ENCODE measurements at places on chromosomes 4 and X.
A peak's percentile ranks its signal among the peaks of the same experiment; 100 is the strongest.

GRCh38 chr4:33107814-33108213, 2387.6 kb downstream of the PCDH7 start:
- no peak for DNase-seq

- DNase-seq, result no peak
Observed at GRCh38 chr4:186752325-186752724, 28.7 kb upstream of the FAT1 start.

GRCh38 chr4:101500742-101501141, 153.4 kb upstream of the PPP3CA start:
- no peak for DNase-seq

DNA sequence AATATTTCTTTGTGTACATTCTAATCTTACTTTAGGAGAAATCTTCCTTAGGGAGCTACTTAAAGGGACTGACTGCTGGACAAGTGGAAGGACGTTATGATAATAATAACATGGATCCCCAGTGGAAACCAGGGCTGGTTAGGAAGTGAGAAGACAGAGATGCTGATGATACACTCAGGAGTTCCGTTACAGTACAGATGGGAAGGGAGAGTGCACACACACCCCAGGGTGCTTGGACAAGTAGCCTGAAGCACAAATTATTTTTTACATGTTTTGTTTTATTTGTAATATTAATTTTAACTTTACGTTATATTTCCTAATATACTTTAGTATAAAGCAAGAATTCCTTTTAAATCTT, 84.1 kb downstream of the BMPR1B start:
- DNase-seq, result no peak

DNA sequence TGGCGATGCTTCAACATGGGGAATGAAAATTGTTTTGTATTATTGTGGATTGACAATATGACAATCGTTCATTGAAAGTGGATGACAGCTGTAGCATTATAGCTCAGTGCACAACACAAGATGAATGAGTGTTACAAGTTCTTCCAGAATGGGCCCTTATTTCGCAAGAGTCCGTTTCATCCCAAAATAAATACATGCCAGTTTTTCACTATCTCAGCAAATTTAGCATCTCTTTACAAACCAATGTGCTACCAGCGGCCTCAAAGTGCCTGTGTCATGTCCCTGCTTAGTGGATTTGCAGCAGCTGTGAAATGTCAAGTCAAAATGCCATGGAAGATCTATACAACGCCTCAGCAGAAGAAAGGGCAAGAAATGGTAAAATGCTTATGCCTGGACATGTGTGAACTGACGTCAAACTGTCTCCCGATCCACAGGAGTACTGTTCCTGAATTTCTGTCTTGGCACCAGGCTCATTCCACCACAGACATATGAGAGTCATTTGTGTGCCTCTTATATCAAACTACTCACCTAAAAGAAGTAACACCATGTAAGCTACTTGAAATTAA, 109.6 kb downstream of the MAML3 start:
- no peak for DNase-seq

- no peak for DNase-seq
Observed at GRCh38 chr4:4217113-4217512, 9.6 kb downstream of the OTOP1 start.

GRCh38 chr4:44145868-44146267, 302.7 kb downstream of the KCTD8 start:
- no peak for DNase-seq

DNA sequence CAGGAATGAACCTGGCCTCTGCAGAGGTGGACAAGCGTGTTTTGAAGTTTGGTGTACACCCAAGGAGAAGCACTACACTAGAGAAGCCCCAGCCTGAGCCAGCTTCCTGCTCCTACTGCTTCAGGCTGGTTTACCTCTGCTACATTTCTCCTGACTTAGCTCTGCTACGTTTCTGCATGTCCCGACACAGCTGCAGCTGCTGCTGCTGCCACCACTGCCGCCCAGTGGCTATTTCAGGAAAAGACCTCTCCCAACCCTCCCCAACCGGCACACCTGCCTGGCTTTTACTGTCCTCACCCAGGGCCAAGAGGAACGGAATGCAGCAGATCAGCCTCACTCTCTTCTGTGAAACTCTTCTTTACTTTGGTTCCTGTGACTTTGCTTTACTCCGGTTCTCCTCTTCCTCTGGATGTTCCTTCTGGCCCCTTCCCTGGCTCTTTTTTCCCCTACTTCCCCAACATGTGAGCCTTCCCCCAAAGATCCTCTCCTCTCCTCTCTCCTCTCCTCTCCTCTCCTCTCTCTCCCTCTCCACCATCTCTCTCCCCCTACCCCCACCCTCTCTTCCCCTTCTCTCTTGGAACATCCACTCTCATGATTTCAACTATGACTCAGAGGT, 3.1 kb upstream of the P2RY4 start:
- DNase-seq, result peak; percentile 57

DNA sequence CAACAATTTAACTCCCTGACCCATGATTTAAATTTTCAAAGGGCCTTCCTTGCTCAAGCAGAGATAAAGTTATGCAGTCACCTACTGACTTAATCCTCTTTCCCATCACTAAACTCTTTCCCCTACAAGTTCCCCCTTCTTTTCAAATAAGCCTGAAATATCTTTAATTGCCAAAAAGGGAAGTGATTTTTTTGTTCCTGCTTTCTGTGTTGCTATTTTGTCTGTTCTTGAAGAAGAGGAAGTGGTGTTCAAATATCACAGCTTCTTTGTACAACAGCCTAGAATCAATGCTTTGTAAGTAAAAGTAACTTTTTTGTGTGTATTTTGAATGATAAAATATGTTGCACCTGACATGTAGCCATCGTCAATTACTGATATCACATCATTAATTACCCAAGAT, 595.9 kb downstream of the CENPC start:
- DNase-seq, result no peak

DNA sequence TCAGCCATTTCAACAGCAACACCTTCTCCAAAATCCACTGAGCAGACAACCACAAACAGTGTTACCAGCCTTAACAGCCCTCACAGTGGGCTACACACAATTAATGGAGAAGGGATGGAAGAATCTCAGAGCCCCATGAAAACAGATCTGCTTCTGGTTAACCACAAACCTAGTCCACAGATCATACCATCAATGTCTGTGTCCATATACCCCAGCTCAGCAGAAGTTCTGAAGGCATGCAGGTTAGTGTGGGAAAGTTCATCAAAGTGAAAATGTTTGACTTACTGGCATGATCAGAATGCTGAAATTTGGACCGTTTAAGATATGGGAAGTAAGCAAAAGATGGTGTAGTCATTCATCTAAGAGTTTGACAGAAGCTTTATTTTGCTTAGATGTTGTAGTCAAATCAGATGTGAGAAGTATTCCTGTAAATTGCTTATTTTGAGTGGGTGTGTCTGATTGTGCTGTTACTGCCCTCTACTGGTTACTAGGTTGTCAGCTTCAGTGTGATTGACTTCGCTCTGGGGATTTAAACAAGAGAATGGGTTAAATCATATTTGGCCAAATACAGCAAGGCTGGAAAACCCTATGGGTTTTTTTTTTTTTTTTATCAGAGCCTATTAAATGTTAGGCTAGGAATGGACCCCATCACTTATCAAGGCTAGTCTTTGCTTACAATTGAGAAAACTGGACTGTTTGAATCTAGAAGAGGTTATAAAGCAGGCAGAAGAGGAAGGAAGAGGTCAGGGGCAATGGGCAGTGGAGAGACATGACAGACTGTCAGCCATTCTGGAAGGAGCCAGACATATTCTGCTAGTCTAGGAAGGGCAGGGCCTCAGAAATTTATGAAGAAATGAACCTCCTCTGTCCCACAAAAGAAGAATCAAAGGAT, 130.3 kb downstream of the DIPK2B start:
- DNase-seq, result peak; percentile 5

GRCh38 chr4:184402740-184403383, 71.5 kb downstream of the IRF2 start:
- no peak for DNase-seq

GRCh38 chr4:139985401-139985800, 168.6 kb downstream of the MAML3 start:
- no peak for DNase-seq

- DNase-seq, result no peak
Observed at GRCh38 chr4:21046141-21046540, 345.9 kb downstream of the PACRGL start.

DNA sequence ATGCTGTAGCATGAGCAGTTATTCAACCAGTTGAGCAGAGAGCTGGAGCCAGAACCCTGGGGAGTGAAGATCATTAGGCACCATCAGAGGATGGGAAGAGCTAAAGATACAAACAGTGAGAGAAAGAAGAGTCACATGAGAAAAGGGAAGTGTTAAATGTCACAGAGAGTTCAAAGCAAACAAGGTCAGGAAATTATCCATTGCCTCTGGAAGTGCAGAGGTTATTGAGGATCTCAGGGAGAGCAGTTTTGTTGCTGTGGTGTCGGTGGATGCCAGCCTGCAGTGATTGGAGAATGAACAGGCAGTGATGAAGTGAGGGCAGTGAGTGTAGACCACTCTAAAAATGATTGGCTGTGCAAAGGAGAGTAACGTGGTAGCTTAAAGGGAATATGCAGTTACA, 17.7 kb downstream of the SPARCL1 start:
- DNase-seq, result no peak

- no peak for DNase-seq
Observed at GRCh38 chr4:67512501-67512900, 32.8 kb downstream of the CENPC start.

DNA sequence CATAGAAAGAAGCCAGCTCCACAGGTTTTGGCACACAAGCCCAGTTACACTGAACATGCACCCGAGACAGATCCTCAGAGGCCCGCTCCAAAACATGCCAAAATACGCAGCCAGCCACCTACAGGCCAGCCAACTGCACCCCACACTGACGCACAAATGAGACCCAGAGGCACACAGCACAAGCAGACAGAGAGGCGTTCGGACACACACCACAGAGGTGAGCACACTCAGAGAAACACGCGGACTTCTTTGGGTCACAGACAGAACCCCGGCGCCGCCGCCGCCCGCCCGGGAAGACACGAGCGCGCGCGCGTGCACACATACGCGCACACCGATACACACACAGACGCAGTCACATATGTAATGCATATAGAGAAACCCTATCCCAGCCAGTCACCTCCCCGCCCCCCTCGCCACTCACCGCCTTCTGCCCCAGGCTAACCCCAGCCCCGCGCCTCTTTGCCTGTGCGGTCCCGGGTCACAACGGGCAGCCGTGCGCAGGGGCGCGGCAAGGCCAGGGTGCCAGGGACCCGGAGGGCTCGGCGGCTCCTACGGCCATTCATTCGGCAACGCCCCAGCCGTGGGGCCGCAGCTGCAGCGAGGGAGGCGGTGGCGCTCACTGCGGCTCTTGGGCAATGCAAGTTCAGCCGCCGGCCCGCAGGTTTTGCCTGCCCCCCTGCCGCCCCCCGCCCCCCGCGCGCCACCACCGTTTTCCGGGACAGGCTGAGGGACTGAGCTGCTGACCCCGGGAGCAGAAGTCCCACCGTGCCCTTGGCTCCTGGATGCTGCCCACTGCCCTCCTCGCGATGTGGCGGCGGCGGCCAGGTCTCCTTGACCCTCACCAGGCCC, 553 bp downstream of the SEPTIN6 start:
- DNase-seq, result no peak

DNA sequence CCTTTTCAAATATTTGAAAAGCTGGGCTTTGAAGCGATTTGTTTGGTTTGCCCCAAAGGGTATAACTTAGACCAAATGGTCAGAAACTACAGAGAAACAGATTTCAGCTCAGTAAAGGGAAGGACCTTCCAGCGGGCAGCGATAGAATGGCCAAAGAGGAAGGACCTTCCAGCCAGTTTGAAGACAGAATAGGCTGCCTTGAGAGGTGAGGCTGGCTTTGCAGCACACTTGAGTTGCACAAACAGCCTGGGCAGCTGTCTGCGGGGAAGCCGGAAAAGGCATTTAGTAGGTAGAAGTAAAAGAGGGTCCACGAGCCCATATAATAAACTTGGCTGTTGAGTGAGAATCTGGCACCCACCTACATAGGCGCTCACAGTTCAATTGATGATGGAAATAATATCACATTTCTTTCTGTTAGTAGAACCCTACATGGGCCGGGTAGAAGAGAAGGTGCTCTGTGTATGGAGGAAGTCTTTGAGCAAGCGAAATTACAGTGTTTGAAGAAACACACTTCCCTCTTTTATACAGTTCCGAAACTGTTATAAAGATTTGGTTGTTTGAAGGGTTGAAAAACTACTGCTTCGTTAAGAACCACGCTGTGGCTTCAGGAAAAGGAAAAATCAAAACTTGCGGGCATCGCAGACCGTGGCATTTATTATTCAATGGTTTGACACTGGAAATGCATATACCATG, 75.0 kb upstream of the SORBS2 start:
- no peak for DNase-seq

- no peak for DNase-seq
Observed at GRCh38 chr4:17646693-17647092, 32.3 kb downstream of the MED28 start.

DNA sequence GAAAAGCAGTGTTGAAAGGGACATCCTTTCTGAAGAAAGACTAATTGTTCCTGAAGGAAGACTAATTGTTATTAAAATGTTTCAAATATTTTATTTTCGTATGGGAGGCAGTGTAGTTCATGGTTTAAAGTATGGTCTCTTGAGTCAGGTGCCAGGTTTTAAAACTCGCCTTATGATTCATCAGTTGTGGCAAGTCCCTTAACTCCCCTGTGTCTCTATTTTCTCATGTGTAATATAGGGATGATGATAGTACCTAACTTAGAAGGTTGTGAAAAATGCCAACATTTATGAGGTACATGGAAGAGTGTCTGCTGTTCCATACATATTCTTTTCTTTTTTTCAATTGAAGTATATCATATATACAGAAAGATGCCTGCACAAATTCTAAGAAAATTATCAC, 414.2 kb upstream of the DIPK2B start:
- no peak for DNase-seq

- DNase-seq, result no peak
Observed at GRCh38 chr4:122895336-122895995, 26.9 kb downstream of the NUDT6 start.

DNA sequence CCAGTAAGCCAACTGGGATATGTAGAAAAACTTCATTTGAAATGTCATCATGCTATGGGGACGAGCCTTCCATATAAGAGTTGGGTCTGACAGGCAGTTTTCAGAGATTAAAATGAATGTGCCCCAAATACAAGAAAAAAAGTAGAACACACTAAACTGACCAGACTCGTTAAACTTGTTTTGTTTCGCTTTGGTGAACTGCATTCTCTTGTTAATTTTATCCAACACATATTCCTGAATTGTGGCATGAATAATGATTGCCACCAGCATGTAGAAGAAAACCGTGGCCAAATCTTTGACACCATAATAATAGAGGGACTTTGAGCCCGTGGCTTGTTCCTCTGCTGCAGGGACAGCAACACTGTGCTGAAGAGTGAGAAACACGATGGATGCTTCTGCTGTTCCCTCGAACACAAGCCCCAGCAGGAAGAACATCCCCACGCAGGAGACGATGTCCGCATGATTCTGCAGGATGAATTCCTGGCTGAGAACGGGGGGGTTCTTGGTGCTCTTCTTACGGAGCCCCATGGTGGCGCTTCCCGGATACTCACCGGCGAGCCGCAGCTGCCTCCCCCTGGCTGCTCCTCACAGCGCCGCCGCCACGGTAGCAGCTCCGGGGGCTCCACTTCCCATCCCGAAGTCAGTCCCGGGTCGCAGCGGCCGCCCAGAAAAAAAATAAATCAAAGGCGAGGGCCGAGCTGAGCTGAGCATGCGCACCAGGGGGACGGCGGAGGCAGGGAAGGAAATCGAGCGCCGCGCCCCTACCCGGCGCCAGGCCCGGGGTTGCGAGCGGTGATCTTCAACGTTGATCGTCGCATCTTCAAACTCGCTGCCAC, at the start of gene TRAM1L1:
Gene TRAM1L1 (minus strand): TSS at position 711 of the 836 bp plus-strand sequence. CDS start 183 bp downstream, at position 528.
- DNase-seq, result peak; percentile 15

- DNase-seq, result no peak
Observed at GRCh38 chrX:41384051-41384705, 50.2 kb downstream of the DDX3X start.

- peak; percentile 25 for DNase-seq
Observed at GRCh38 chr4:73021634-73022033, 47.9 kb downstream of the COX18 start.
